DMS79 (cell line): ENCODE measurements at places on chromosomes 6 and 20.
A peak's percentile ranks its signal among the peaks of the same experiment; 100 is the strongest.

DNA sequence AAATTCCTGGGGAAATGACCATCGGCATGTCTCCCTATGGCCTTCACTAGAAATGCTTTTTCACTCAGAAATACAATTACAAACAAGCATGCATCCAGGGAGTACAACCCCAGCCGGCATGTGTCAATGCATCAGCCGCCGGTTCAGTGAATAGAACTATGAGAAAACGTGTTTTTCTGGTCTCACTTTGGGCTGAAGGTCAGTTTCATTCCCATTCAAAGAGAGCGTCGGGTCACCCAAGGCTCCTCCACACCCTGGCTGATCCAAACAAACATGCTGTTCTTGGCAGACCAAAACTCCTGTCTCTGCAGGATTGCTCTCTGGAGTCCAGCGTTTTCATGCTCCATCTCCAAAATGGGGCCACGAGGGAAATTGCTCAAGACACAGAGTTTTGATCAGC, 35.5 kb upstream of the NXT1 start:
- DNase-seq = no peak

DNA sequence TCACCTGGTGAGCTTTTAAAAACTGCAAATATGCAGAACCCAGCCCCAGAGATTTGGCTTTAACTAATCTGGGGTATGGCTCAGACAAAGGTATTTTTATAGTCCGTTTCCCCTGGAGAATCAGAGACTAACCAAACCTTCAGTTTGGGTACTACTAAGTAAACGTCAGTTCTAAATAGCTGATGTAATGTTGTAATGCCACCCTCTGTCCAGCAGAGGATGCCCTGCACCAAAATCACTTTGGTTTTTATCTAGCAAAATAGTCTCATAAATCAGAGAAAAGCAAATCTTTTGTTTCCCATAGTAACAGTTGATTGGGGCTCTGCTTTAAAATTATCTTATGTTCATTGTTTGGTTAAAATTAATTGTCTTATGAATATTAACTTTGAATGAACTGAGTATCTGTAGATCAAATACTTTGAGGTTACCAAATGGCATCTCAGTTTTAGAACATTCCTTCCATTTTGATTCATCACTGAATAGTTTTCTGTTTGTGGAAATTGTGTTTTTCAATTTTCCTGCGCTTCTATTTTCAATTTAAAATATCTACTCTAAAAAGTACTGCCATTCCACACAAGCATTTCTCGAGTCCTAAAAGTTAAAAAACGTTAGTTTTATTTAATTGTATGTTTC, 278.3 kb upstream of the PLCB4 start:
- no peak for DNase-seq

- DNase-seq = peak; percentile 88
Measured at GRCh38 chr6:6834356-6835222, 246.1 kb downstream of the LY86 start.

GRCh38 chr6:160791981-160792418, 90.0 kb downstream of the PLG start:
- DNase-seq = no peak

DNA sequence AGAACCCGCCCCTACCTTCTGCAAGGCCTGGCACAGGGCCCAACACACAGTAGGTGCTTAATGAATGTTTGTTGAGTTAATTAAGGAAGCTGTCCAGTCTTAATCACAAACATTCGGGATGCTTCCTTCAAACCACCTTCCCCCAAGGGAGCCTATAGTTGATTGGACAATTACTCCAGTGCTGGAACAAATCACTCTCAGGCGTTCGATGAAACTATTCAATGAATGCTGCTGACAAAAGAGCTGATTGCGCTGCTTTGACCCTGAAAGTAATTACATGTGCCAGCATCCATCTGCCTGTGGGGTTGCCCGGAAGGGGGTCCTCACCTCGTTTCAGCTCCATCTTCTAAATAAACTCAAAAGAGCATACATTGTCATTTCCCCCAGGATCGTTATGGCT, 112.0 kb upstream of the SRSF6 start:
- no peak for DNase-seq

GRCh38 chr6:34044945-34045595, 100.8 kb downstream of the GRM4 start:
- DNase-seq = no peak

GRCh38 chr6:44373787-44374186, 13.7 kb upstream of the CDC5L start:
- no peak for DNase-seq

DNA sequence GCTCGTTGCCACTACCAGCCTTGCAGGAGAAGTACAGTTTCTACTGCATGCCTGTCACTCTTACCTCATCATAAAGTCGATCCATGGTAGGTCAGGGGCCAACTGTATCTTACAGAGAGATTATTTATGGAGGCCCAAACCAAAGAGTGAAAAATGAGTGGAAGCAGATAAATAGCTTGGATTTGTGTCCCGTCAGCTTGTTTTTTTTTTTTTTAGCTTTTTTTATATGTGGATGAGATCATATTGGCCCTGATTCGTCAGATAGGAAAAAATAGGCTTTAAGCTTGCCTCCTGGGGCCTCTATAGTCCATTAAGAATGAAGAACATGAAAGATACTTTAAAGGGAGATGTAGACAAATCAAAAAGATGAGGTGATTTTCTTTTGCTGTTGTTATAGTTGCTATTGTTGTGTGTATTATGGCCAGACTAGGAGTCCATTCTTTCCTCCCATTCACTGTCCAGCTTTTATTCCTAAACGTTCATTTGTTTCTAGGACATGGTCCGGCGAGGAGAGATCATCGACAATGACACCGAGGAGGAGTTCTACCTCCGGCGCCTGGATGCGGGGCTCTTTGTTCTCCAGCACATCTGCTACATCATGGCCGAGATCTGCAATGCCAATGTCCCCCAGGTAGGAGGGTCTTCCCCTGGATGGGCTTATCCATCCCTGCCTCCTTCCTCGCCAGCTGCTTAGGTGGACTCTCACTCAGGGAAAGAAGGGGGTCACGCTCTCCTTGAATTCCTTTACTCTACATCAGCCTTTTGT, 43.3 kb upstream of the VSTM2L start:
- DNase-seq = no peak

- no peak for DNase-seq
Measured at GRCh38 chr6:33578164-33578563, 1.9 kb downstream of the BAK1 start.

- no peak for DNase-seq
Measured at GRCh38 chr6:160221918-160222317, 36.7 kb downstream of the SLC22A2 start.

GRCh38 chr6:149024361-149024760, 277.5 kb downstream of the UST start:
- no peak for DNase-seq

DNA sequence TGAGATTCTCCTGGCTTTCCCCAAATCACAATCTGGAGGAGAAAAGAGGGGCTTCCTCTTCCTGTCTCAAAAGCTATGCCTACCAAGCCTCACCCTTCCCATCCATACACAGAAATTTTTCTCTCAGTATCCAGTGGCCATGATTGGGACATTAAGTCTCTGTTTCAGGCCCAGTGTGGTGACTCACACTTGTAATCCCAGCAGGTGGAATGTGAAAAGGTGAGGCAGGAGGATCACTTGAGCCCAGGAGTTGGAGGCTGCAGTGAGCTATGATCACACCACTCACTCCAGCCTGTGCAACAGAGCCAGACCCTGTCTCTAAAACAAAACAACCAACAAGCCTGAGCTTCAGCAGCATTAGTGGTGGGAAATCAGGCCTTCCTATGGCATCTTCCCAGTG, 210.0 kb downstream of the OGFRL1 start:
- DNase-seq = no peak

- DNase-seq = no peak
Measured at GRCh38 chr6:113636357-113636824, 220.8 kb upstream of the MARCKS start.

DNA sequence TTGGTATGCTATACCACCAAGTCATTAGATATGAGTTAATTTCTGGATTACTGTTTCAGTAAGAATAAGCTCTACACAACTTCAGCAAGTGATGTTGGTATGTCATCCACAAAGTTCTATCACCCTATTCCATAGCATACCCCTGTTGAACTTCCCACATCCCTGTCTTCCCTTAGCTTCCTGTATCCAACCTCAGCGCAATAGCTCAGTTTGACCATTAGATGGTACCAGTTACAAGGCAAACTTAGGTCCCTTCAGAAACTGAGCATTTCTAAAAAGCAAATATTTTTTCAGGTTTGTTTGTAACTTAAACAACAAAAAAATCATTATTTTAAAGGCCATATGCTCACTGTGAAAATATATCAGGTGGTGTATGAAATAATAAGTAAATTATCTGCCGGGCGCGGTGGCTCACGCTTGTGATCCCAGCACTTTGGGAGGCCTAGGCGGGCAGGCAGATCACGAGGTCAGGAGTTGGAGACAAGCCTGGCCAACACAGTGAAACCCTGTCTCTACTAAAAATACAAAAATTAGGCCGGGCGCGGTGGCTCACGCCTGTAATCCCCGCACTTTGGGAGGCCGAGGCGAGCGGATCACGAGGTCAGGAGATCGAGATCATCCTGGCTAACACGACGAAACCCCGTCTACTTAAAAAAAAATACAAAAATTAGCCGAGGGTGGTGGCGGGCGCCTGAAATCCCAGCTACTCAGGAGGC, 8.8 kb upstream of the MOG start:
- no peak for DNase-seq

DNA sequence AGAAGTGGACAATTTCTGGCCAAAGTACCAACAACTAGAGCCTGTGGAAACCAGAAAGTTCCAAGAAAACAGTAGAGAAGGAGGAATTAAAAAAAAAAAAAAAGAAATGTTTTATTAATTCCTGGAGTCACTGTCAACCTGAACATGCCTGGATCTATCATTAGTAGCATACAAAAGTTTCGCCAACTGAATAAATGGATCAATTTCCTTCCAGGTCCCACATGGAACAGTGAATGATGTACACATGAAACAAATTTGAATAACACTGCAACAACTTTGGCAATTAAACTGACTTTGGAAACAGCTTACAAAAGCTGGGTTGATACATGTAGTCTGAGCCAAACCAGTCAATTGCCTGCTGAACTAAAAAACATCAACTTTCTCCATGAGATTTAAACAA, 90.0 kb upstream of the HMGCLL1 start:
- no peak for DNase-seq

DNA sequence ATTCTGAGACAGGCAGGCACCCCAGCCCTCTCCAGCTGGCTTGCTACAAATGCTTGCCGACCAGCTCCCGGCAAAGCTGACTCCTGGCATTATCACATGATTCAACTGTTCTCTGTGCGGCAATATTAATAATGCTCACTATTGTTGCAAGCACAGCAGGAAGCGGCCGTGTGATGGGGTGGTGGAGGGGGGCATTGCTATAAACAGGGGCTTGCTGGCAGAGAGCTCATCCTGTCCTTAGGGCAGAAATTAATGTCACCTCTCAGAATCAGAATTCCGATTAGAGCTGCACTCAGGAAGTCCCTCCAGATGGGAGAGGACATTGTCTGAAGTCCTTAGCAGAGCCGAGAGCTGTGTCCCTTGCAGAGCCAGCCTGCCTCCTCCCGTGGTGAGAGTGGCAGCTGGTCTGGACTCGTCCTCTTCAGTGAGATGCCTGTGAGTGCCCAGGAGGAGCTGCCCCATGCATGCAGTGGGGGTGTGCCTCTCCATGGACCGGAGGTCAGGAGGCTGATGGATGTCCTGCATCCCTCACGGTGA, 162.5 kb downstream of the CDH4 start:
- no peak for DNase-seq

DNA sequence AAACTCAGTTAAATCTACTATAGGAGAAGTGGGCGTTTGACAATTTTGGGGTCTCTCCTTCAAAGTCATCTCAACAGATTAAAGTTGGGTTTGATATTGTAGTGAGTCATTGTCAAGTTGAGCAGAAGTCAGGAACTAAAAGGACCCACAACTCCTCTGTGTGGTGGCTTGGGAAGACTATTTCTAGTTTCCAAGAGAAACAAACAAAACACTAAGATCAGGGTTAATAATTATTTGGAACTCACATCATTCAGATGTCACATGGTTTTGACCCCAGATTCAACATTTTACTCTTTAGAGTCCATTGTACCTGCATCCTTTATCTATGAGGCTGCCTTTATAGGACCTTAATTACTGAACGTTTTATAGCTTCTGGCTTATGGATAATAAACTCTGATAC, 45.3 kb upstream of the TINAG start:
- no peak for DNase-seq

DNA sequence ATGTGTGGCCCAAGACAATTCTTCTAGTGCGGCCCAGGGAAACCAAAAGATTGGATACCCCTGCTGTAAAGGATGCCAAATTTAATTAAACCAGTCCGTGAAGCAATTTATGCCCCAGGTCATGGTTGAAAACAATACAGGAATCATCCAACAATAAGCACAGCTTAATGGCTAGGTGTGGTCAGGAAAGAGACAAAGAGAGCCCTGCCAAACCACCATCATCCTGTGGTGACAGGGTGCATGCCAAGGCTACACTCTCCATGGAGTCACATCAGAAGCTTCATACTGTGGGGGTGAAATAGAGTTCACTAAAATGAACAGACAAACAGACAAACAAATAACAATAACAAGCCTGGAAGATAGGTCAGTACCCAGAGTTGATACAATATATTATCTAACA, 62.7 kb downstream of the DZANK1 start:
- no peak for DNase-seq

GRCh38 chr6:56529594-56530191, 113.0 kb downstream of the DST start:
- DNase-seq = no peak

DNA sequence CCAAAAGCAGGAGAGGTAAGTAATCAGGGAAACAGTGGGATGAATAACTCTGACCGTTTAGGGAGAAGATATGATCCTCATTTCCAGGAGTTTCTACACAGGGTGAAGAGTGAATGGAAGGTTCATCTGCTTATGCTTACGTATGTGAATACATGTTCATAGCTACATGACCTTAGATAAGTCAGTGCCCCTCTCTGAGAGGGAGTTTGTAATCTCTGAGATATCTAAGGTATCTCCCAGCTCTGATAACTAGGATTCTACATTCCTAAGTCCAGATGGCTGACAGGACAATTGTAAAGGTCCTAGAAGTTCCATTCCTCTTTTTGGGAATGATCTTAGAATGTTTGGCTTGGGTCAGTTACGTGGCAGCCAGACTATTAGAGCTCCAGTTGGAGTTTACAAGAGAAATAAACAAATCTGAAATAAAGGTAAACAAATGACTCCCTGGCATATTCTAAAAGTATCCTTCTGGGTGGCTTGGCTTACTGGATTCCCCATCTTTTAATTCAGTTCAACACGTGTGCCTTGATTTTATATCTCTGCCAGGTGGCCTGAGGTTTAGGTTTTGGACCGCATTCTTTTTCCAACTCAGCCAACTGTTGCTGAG, 15.8 kb downstream of the PROCR start:
- DNase-seq = no peak

GRCh38 chr20:7392542-7393206, 547.6 kb downstream of the HAO1 start:
- DNase-seq = no peak

GRCh38 chr20:1150218-1150617, 31.8 kb downstream of the PSMF1 start:
- no peak for DNase-seq
